ENCODE measurements at places on chromosomes 1 and 21. TPM values are rescaled to one million over a fixed set of nuclear protein-coding genes. Genes with fewer than 3 reads are reported as not detected.

The HSD3B2 gene
- total RNA-seq, result not detected

- peaks cover 8% of the 10 kb centered on the region for H3K27me3 ChIP-seq
- no peaks in the 10 kb centered on the region for H3K36me3 ChIP-seq
- no peak overlapping the region for H3K27ac ChIP-seq
- no peak for DNase-seq
- no peak overlapping the region for H3K4me3 ChIP-seq
These were observed 23.4 kb downstream of the SPSB1 start for GRCh38 chr1:9316080-9316444.

DNA sequence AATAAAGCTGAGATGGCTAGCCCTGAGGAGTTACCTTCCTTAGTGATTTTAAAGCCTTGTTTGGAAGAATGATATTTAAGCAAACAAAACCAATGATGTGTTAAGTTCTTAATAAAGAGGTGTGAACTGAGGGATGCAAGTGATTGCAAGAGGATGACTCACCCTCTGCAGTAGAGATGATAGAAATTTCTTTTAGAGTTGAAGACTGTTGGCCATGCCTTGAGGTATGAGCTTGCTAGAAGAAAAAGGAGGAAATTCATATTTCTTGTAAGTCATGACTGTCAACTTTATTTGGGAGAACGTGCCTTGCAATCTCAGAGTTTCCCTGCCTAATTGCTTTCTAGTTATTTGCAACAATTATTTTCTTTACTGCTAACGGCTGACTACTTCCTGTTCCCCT lies 94.7 kb downstream of the PLA2G4A start:
- H3K27me3 ChIP-seq, result no peaks in the 10 kb centered on the region
- H3K4me1 ChIP-seq, result peaks cover 16% of the 10 kb centered on the region
- no peak for DNase-seq
- peaks cover 10% of the 10 kb centered on the region for H3K36me3 ChIP-seq

DNA sequence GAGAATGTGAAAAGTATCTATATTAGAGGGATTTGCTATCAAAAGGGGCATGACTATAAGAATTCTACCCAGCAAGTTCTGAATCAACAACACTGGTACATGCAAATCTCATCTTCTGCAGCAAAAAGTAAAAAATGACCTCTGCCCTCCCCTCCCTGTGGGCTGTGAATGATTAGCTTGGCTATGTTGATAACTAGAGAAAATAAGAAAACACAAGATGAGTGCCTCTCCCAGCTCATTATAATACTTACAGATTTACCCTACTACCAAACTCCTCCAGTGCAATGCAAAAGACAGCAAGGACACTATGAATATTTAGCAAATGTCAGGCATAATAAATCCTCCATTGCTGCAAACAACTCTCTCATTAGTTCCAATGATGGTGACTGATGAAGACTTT lies 102.4 kb downstream of the SLC45A1 start:
- H3K4me1 ChIP-seq, result peaks cover 27% of the 10 kb centered on the region
- no peaks in the 10 kb centered on the region for H3K27me3 ChIP-seq
- H3K4me3 ChIP-seq, result no peak overlapping the region
- no peak overlapping the region for H3K27ac ChIP-seq
- H3K36me3 ChIP-seq, result peaks cover 8% of the 10 kb centered on the region

The KRTAP19-1 gene
- not detected for total RNA-seq

The ACTN2 gene
- 0.91 TPM for total RNA-seq

The DMAP1 gene
- total RNA-seq, result 57.1 TPM

DNA sequence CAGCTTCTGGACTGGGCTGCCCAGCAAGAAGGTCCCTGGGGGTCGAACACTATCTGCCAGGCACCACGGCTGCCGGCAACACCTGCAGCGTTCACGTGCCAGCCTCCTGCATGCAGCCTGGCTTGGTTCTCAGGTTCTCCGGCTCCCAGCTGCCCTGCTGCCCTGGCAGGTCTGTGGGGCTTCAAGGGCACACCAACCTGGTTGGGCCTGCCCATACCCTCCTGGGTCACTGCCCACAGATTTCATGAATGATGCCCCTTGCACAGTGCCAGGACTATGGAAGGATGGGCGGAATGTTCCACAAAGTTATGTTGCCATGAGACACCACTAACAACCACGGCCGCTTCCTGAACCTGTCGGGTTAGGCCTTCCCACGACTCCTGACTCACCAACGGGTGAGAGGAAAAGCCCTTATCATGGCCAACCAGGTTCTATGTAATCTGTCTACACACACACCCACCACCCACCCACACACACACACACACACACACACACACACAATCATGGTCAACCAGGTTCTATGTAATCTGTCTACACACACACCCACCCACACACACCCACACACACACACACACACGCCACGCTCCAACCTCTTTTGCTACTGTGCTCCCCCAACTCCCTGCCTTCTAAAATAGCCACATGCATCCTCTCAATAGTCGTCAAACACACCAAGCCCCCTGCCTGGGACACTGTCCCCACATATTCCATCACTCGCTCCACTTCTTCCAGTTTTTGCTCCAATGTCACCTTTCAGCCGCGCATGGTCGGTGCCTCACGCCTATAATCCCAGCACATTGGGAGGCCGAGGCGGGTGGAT lies 32.2 kb downstream of the HSPG2 start:
- DNase-seq, result no peak
- H3K27ac ChIP-seq, result no peak overlapping the region
- no peaks in the 10 kb centered on the region for H3K27me3 ChIP-seq
- peaks cover 58% of the 10 kb centered on the region for H3K4me1 ChIP-seq
- no peak overlapping the region for H3K4me3 ChIP-seq

The GRHL3 gene
- total RNA-seq, result 0.12 TPM

The SPRR2G gene
- total RNA-seq, result not detected

DNA sequence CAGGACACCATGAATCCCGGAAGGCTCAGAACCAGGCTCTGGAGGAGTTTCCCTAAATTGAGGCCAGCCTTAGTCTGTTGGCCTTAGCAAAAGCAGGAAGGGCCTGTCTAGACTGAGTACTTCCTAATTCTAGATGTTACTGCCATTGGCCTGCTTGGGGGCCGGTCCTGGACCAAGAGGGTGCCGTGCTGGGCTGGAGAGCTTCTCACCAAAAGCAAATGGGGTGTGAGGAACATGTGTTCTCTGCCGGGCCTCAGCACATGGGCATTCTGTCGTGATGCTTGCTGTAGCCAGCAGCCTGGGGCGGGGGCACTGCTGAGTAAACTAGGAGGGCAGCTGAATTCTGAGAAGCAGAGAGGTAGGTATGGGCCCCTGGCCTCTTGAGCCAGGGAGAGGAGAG lies 35.7 kb upstream of the MAN1C1 start:
- peak overlapping the region; percentile 90 for H3K27ac ChIP-seq
- DNase-seq, result no peak
- no peaks in the 10 kb centered on the region for H3K36me3 ChIP-seq
- no peak overlapping the region for H3K4me3 ChIP-seq
- peaks cover 27% of the 10 kb centered on the region for H3K4me1 ChIP-seq

DNA sequence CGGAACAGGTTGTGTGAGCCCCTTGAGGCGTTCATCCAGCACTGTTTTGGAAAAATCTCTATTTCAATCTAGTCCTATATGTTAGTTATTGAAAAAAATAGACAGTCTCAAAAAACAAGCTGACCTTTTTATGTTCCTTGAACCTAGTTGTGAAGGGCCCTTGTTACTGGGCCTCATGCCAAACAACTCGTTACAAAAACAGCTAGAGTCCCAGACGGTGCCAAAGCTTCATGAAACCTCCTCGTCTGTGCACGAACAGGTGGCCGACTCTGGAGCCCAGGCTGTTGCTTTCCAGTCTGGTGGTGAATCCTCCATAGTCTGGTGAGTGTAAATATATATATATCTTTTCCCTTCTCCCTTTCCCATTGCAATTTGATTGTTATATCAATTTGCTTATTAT lies at the start of gene CHIA:
TSS of gene CHIA (plus strand) at position 222 of the 400 bp plus-strand sequence. CDS start 19,617 bp downstream, outside the sequence.
- no peaks in the 10 kb centered on the region for H3K4me1 ChIP-seq
- H3K4me3 ChIP-seq, result no peak within 1 kb of the TSS
- H3K27ac ChIP-seq, result no peak within 1 kb of the TSS

DNA sequence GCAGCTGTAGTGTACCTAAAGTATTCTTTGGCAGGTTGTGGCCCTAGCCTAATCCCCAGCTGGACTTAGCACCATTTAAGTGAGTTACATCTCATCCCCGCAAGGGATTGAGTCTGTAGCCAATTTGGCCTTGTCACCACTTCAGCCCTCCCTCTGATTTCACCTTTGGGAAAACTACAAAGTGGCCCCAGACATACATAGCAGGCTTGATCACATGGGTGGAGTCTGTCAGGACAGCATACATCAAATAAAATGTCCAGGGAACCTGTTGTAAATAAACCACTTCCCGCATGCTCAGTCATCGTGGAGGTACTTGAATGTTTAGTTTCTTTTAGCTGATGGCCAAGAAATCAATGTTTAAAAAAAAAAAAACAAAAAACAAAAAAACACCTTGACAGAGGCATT lies 142.5 kb downstream of the DHRS3 start:
- H3K4me3 ChIP-seq, result no peak overlapping the region
- no peaks in the 10 kb centered on the region for H3K27me3 ChIP-seq
- peaks cover 10% of the 10 kb centered on the region for H3K36me3 ChIP-seq
- no peak for DNase-seq
- peaks cover 36% of the 10 kb centered on the region for H3K4me1 ChIP-seq
- H3K27ac ChIP-seq, result no peak overlapping the region

DNA sequence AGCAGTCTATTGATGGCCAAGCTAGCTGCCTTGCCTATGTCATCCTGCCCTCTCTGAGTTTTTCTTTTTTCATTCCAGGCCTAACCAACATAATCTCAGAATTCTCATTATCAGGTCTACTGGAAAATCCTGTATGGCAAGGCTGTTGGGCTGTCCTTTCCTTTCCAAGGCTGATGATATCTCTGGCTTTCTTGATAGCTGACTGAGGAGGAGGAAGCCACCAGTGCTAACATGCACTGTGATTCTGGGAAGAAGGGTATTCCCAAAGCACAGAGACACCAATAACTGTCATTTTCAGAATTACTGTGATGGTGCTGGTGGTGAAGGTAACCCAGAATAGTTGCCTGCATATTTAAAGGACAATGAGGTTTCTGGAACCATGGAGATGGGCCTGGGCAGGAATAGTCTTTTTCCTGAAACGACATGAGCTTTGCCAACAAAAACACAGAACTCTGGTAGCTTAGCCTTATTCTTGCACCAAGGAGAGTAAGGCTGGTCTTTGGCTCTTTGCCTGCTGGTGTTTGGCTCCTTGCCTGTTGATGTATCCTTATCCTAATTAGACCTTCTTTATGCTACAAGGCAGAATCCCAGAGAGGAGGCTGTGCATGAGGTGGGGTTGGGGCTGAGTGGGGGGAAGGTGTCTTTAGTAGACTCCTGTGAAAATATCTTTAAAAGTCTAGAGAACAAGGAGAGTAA lies 157.4 kb downstream of the TNFSF18 start:
- no peaks in the 10 kb centered on the region for H3K27me3 ChIP-seq
- H3K4me1 ChIP-seq, result no peaks in the 10 kb centered on the region
- no peak for DNase-seq
- no peak overlapping the region for H3K4me3 ChIP-seq

DNA sequence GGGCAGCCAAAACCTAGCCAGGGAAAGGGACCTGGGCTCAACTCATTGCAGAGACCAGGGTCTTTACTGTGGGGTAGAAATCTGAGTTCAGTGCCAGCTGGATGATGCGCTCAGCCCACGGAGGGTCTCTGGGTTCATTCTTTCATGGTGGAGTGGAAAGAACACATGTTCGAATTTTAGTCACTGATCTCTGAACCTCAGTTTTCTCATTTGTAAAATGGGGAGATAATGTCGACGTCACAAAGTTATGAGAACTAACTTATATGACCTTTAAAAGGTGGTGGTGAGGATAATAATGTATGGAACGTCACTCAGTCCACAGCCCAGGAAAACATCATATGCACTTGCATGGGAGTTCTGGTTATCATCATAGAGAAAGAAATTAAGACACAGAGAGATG lies 1.2 kb upstream of the TAL1 start:
- peaks cover 92% of the 10 kb centered on the region for H3K27me3 ChIP-seq
- peak overlapping the region; percentile 84 for H3K4me3 ChIP-seq
- H3K36me3 ChIP-seq, result no peaks in the 10 kb centered on the region
- peaks cover 12% of the 10 kb centered on the region for H3K4me1 ChIP-seq

DNA sequence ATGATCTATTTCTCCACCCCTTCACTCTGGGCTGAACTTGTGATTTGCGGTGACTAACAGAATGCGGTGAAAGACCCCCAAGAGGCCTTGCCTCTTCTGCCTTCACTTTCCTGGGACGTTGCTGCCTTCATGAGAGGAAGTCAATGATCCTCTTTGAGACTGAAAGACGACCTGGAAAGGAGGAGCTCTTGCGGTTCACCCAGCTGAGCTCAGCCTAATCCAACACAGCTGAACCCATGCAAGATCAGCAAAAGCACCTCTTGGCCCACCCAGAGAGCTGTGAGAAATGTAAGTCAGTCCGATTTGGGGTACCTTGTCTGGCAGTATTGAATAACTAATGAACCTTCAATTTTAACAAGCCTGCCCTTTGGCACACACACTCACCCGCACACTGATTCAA lies 767.4 kb upstream of the TPTE start:
- peaks cover 5% of the 10 kb centered on the region for H3K36me3 ChIP-seq
- no peak for DNase-seq
- H3K4me1 ChIP-seq, result no peaks in the 10 kb centered on the region
- no peaks in the 10 kb centered on the region for H3K27me3 ChIP-seq
- H3K27ac ChIP-seq, result no peak overlapping the region
- no peak overlapping the region for H3K4me3 ChIP-seq

GRCh38 chr1:80891871-80892270 lies 908.9 kb upstream of the ADGRL2 start:
- H3K27me3 ChIP-seq, result no peaks in the 10 kb centered on the region
- DNase-seq, result no peak
- H3K4me3 ChIP-seq, result no peak overlapping the region

DNA sequence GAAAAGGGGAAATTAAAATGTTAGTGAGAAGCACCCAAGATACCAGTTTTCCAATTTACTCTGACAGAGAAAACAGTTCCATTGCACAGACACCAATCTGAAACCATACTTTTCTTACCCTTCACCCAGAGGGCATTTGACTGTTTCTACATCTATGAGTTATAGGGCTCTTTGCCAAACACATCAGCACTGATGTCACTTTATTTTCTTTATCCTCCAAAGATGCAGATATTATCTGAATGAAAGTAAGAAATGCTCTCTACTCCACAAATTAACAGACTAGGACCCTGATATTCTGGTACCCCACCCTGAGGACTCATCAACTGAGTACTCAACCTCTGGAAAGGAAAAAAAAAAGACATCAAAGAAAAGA lies 24.2 kb upstream of the PEX19 start:
- H3K36me3 ChIP-seq, result peaks cover 28% of the 10 kb centered on the region
- no peak overlapping the region for H3K4me3 ChIP-seq
- no peak overlapping the region for H3K27ac ChIP-seq
- no peaks in the 10 kb centered on the region for H3K27me3 ChIP-seq
- DNase-seq, result no peak

DNA sequence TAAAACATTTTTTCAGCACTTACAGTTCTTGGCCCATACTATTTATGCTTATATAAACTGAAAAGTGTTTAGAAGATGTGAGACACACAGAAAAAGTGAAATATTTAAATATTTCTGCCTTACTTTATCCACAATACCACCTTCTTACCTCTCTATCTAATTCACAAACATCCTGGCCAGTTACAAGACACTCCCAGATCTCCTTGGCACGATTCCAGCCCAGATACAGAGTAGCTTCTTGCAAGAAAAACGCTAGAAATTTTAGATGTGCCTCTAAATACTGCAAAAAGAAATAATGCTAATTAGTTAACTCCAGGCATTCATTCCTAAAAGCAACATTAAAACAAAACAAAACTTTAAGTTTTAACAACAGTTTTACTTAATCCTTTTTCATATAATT lies 68.4 kb downstream of the USP24 start:
- H3K27me3 ChIP-seq, result no peaks in the 10 kb centered on the region
- peaks cover 11% of the 10 kb centered on the region for H3K36me3 ChIP-seq
- no peak for DNase-seq
- no peak overlapping the region for H3K27ac ChIP-seq
- no peak overlapping the region for H3K4me3 ChIP-seq

All from neural crest cell (in vitro differentiated cells).